ENCODE measurements at places on chromosomes 5 and 9.

DNA sequence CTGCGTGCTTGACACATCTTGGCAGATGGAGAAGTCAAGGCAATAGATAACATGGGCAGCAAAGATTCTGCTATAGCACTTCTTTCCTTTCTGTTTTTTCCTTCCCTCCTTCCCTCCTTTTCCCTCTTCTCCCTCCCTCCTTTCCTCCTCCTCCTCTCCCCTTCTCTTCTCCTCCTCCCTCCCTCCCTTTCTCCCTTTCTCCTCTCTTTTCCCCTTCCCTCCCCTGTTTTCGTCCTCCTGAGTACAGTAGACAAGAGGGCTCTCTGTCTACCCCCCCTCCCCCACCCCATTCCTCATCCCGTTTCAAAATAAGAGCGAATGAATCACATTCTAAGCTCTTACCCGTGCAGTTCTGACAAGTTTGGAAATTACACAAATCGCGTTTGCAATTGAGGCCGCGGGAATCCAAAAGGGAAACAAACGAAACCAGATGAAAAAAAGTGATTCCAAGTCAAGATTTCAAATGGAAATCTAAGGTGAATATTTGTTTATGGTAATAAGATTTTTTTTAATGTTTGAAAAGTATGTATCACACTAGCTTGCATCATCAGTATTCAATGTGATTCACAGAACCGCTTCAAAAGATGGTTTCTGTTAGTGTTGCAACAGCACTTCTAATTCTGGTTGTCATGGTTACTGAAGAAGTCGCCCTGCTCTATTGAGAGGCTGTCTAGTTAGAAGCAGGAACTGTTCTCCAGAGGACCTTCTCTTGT is 1.3 kb downstream of the NIM1K start:
- DNase-seq: peak; percentile 30

DNA sequence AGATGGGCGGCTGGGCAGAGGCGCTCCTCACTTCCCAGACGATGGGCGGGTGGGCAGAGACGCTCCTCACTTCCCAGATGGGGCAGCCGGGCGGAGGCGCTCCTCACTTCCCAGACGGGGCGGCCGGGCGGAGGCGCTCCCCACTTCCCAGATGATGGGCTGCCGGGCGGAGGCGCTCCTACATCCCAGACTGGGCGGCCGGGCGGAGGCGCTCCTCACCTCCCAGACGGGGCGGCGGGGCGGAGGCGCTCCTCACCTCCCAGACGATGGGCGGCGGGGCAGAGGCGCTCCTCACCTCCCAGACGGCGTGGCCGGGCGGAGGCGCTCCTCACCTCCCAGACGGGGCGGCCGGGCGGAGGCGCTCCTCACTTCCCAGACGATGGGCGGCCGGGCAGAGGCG is 140.2 kb downstream of the WDR70 start:
- no peak for DNase-seq

GRCh38 chr9:71001780-71002386 is 119.5 kb downstream of the TRPM3 start:
- no peak for DNase-seq

DNA sequence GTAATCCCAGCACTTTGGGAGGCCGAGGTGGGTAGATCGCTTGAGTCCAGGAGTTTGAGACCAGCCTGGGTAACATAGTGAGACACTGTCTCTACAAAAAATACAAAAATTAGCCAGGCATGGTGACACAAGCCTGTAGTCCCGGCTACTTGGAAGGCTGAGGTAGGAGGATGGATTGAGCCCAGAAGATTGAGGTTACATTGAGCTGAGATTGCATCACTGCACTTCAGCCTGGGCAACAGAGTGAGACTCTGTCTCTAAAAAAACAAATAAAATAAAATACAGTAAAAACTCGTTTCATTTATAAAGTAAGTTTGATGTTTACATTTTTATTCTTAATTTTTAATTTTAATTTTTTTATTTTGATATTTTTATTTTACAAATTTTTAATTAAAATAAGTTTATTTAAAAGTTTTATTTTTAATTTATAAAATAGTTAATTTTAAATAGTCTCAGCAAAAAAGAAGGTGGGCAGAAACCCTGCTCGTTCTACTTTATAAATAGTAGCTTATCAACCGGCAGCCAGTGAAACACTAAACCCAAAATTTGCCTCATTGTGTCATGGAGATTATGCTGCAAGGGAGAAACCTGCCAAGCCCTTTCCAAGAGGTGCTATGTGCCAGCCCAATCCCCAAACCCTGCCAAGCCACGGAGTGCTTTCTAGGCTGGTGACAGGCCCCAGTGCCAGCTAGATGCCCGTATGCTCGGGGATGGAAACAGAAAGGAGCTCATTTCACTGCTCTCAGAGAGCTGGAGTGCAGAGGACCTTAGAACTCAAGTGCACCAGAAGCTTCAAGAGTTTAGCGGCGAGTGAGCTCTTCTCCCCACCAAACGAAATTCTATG is 38.9 kb downstream of the SERINC5 start:
- DNase-seq: peak; percentile 32

- no peak for DNase-seq
Measured at GRCh38 chr5:41532485-41532884, 22.1 kb upstream of the PLCXD3 start.

DNA sequence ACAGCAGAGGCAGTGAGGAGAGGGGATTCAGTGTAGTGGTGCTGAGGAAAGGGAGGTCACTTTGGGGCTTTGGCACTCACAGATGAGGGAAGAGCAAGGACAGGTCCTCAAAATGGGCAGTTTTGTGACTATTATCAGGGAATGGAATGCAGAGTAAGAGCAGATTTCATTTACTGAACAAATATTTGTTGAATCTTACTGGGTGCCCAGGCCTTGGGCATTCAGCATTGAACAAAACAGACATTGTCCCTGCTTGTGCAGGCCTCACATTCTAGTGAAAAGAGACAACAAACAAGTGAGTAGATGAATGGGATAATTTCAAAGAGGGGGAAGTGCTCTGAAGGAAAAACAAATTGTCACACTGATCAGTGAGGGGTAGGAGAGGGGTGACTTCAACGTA is 404.1 kb downstream of the DMRT2 start:
- DNase-seq: no peak

- DNase-seq: no peak
Measured at GRCh38 chr5:91486638-91487037, 103.5 kb upstream of the ARRDC3 start.

GRCh38 chr5:177339107-177339638 is 12.3 kb downstream of the LMAN2 start:
- DNase-seq: no peak

- DNase-seq: no peak
Measured at GRCh38 chr5:96637196-96637595, 25.0 kb upstream of the CAST start.
